Retinal pigment epithelial cell (primary cell): ENCODE measurements at places on chromosomes 1 and 21.

- DNase-seq = no peak
Measured at GRCh38 chr1:166167572-166167925, 748 bp upstream of the FAM78B start.

GRCh38 chr1:245026247-245026646 lies 128.5 kb upstream of the KIF26B start:
- no peak for DNase-seq

DNA sequence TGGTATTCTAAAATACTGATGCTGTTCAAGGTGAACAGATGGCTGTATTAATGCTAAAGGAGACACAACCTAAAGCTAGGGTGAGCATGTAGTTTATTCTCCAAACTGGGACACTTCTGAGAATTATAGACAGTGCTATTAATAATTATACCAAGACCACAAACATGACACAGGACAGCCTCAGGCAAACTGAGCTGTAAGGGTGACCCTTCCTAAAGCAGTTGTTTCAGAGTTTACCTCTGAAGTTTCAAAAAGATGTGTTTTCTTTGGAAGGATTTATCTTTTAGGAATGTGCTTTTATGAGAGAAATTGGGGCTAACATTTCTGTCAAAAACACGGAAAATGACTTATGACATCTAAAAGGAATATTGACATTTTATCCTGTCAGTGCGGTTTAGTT lies 68.8 kb downstream of the RPS6KC1 start:
- no peak for DNase-seq

- no peak for DNase-seq
Measured at GRCh38 chr1:175597969-175598765, 145.2 kb downstream of the TNR start.

DNA sequence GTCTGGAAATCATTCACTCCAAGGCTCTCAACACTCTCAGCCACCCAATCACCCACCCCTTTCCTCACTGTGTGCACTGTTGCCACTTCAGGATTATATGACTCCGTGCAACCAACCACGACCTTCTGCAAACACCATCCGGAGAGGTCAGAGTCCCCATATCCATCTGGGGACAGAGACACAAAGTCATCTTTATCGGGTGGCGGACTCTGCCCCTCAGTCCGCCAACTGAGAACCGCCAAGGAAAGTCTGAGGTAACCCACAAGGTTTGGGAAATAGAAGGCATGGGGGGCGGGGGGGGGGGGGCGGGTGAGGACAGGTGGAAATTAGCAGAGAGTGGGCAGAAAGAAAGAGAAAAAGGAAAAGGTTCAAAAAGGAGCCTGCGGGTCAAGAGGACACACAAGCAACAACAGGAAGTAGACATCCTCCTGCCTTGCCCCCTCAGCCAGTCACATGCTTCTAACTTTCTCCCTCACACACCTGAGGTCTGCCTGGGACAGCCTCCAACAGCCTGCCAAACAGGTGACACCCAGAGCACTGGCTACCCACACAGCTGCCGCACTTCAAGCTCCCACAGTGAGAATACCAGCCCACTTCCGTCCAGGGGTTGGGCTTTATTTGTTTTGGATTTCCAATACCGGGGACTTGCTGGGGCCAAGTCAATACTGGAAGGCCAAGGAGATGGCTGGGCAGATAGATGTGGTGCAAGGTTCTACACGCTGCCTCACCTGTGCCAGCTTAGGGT lies 58.1 kb downstream of the SSBP3 start:
- no peak for DNase-seq

GRCh38 chr1:239858057-239858456 lies 233.6 kb upstream of the FMN2 start:
- peak; percentile 67 for DNase-seq

DNA sequence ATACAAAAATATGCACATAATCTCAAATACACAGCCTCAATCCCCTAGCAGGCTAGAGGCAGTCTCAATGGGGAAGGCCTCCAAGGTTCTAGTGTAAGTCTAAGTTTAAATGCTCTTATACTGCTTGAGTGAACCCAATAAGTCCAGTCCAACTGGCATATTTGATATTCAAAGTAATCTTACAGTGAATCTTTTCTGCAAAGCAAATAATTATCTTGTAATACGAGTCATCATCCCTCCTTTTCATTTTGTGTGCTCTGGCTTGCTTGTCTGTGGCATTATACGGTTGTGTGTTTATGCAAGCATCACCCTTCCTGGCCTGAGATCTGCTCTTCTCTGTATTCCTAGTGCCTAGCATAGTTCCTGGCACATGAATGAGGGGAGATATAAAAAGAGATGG lies 166.9 kb upstream of the HMGB4 start:
- no peak for DNase-seq

DNA sequence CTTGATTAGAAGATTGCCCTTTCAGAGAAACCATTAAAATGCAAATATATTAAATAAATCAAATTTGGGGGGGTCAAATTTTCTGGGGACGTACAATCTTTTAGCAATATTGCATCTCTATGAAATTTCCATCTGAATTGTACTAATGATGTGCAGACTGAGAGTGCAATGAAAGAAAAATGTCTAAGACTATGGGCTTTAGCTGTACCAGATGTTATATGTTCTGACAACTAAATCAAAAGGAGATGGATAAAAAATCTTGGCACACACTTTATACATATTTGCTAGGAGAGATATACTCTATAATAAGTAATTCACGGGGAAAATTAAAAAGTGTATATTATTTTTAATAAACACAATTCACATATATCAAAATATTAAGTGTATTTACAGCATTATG lies 13.0 kb upstream of the PLPPR5 start:
- DNase-seq = no peak

- no peak for DNase-seq
Measured at GRCh38 chr1:29669912-29670311, 433.6 kb downstream of the PTPRU start.

- DNase-seq = no peak
Measured at GRCh38 chr1:228851193-228851592, 115.9 kb downstream of the RHOU start.

GRCh38 chr21:37483776-37484175 lies 117.2 kb downstream of the DYRK1A start:
- DNase-seq = no peak
